T-helper 9 cell (primary cell): ENCODE measurements at places on chromosomes 6 and 20.
A peak's percentile ranks its signal among the peaks of the same experiment; 100 is the strongest.

- no peak for DNase-seq
Measured at GRCh38 chr20:57590485-57591288, 29.5 kb downstream of the ZBP1 start.

DNA sequence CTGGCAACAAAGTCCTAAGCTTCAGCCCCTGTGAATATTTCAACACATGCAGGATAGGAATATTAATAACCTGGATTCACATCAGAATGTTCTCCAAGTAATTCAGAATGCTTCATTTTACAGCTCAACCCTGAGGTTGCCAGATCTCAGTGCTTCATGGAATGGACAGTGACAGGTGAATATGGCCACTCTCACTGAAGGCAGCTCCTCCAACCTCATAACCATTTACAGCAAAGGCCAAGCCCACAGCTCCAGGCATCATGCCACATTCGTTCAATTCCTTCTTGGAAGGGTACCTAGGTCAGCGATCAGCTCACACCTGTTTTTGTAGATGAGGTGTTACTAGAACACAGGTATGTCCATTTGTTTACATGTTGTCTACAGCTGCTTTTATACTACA lies 17.1 kb downstream of the CLIC5 start:
- DNase-seq, result no peak

DNA sequence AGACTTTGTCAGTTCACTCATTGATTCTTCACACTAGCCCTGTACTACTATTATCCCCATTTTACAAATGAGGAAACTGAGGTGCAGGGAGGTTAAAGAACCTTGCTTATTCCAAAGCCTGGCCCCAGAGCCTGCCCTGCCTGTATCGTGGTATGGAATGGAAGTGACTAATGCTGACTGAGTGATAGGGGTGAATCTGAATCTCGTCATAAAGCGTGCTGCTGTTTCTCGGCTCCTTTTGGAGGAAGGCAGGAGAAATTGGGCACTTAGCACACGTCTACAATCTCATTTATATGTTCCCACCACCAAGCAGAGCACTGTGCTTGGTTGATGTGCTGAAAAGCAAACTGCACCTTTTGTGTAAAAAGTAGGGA lies 17.1 kb downstream of the GFRA4 start:
- DNase-seq, result no peak

DNA sequence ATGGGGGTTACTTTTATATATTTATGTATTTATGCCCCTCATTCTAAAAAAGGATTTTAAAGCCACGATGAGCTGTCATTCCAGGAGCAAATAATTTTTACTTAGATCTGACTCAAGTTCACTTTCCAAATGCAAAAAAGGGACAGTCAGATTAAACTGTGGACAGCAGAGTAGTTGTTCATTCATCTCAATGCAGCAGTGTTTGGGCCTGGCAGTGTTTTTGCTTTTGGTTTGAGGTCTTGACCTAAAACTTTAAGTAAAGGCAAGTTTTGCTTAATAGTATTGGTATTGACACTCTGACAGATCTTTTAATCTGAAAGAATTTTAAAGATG lies 13.9 kb downstream of the JARID2 start:
- no peak for DNase-seq

GRCh38 chr6:64815718-64816117 lies 891.3 kb downstream of the EYS start:
- no peak for DNase-seq

- DNase-seq, result peak; percentile 16
Measured at GRCh38 chr20:5448449-5449118, 131.8 kb upstream of the PROKR2 start.

DNA sequence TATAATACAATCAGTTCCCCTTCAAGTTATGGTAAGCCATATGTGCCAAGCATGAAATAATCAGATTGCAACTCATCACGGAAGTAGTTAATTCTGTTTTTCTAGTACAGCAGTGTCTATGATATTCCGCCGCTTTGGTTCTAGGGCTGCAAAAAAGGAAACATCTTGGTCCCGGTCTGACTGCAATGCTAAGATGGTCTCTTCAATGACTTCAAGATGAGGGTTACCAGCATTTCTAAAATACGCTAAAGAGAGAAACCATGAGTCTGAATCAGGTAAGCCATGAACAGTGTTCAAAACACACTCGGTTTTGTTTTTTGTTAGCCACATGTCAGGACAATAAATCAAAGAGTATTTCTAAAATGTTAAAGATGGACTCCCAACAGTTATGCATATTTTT lies 3.2 kb upstream of the ANKRD60 start:
- DNase-seq, result no peak

GRCh38 chr6:62042429-62042828 lies 243.6 kb downstream of the KHDRBS2 start:
- no peak for DNase-seq
